ENCODE measurements at places on chromosomes 3 and 15.

GRCh38 chr3:149999421-149999820, 28.7 kb upstream of the PFN2 start:
- no peak for DNase-seq

DNA sequence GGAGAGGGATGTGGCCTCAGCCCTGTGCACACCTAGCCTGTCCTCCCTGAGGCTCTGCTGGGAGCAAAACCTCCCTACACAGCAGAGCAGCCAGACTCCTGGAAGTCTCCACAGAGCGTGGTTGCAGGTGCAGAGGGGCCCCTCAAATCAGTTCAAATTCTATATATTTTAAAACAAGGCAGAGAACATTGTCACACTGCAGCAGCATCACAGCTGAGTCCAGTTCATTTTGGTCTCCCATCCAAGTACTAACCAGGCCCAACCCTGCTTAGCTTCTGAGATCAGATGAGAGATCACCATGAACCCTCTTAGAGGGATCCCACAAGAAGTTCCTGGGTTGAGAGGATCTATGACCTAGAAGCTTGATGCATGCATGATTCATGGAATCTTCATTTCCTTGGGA, 331.0 kb upstream of the RGMA start:
- no peak for DNase-seq

- peak; percentile 26 for DNase-seq
Observed at GRCh38 chr3:36868614-36869436, 76.0 kb downstream of the TRANK1 start.

GRCh38 chr3:17672506-17672905, 69.9 kb downstream of the TBC1D5 start:
- DNase-seq, result no peak

DNA sequence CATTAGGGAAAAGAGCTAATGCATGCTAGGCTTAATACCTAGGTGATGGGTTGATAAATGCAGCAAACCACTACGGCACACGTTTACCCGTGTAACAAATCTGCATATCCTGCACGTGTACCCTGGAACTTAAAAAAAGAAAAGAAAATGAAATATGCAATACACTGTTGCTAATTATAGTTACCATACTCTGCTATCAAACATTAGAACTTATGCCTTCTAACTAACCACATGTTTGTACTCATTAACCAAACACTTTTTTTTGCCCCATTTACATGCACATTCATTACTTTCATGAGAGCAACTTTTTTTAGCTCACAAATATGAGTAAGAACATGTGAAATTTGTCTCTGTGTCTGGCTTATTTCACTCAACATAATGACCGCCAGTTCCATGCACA, 253.1 kb downstream of the CGGBP1 start:
- DNase-seq, result no peak

- DNase-seq, result no peak
Observed at GRCh38 chr3:95407709-95408463, 1345.0 kb downstream of the NSUN3 start.

- DNase-seq, result no peak
Observed at GRCh38 chr3:4950351-4950784, 28.9 kb upstream of the BHLHE40 start.

- no peak for DNase-seq
Observed at GRCh38 chr3:69842789-69843188, 103.5 kb downstream of the MITF start.

DNA sequence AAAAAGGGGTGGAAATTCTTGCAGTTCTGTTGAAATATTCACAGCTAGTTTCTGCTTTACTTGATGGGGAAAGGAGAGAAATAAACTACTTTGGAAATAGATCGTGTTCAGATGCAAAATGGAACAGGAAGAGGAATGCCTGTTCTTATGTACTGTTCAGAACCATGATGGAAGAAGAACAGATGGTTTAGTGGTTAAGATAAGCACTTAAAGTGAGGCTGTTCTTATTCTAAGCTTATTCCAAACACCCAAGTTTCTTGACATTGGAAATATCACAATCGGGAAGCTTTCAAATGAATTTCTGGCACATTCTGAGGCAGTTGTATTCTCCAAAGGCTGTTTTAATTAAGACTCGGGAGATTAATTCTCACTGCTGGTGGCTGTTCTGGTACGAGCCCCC, 228.5 kb downstream of the LSAMP start:
- DNase-seq, result no peak

DNA sequence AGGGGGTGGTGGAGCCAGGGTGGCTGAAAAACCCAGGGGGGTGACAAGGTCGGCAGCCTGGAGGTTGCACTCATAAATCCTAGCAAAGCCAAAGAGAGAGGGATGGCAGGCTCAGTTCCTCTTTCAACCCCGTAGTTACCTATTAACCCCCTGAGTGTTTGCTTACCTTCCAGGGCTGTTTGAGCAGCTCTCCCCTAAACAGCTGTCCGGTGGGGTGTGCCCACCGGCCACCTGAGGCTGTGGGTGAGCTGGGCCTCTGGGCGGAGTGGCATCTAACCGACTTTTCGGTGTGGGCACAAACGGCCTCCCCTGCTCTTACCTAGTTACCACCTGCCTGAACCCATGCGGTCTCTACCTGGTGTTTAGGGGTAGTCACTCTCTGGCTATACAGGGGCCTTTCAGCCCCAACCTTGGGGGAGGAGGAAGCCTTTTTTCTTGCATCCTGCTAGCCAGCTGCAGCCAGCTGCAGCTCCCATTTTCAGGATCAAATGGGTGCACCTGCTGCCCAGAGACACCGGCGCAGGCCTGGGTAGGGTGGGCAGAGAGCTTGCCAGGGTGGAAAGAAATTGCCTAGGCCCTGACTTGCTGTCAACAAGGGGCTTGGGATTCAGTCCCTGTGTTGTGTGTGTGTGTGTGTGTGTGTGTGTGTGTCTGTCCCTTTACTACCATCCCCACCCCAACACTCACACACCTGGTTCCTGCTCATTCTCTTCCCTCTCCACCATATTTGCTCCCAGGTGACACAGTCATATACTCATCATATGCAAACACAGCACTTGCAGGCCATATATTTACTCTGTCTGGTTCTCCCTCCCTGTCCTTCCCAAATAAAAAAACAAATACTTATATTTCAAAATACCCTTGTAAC, 3.7 kb downstream of the DLL4 start:
- DNase-seq, result no peak

- no peak for DNase-seq
Observed at GRCh38 chr3:42080453-42080872, 10.7 kb upstream of the TRAK1 start.

- DNase-seq, result no peak
Observed at GRCh38 chr3:177598097-177598833, 401.0 kb upstream of the TBL1XR1 start.

- no peak for DNase-seq
Observed at GRCh38 chr3:62525281-62525680, 151.9 kb upstream of the FEZF2 start.

GRCh38 chr3:32734756-32735155, 49.8 kb downstream of the CNOT10 start:
- DNase-seq, result no peak

- DNase-seq, result no peak
Observed at GRCh38 chr15:68994149-68994548, 20.3 kb upstream of the NOX5 start.

DNA sequence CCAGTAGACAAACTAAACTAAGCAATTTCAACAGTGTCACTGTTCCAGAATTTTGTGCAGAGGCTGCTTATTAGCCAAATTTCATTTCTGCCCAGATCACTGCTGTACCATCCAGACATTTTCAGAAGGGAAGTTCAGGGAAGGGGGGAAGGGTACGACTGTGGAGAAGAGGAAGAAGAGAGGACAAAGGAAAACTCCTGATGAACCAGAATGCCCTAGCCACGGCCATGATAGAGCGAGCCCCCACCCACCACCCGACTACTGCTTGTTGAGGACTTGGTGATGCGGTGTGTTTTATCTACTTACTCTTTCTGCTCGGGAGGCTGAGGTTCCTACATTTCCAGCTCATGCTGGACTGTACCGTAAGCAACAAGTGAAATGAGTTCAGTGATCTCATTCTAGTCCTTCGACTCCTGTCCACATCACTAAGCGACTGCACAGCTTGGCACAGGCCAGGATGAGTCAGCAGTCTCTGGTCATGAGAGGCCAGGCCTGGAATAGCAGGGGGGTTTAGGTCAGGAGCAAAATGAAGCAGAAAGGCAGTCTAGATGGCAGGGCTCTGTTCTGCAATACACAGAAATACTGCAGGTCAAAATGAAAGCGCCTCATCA, 330.8 kb downstream of the TIGIT start:
- peak; percentile 89 for DNase-seq

GRCh38 chr15:72908713-72909112, 125.2 kb upstream of the ADPGK start:
- no peak for DNase-seq

DNA sequence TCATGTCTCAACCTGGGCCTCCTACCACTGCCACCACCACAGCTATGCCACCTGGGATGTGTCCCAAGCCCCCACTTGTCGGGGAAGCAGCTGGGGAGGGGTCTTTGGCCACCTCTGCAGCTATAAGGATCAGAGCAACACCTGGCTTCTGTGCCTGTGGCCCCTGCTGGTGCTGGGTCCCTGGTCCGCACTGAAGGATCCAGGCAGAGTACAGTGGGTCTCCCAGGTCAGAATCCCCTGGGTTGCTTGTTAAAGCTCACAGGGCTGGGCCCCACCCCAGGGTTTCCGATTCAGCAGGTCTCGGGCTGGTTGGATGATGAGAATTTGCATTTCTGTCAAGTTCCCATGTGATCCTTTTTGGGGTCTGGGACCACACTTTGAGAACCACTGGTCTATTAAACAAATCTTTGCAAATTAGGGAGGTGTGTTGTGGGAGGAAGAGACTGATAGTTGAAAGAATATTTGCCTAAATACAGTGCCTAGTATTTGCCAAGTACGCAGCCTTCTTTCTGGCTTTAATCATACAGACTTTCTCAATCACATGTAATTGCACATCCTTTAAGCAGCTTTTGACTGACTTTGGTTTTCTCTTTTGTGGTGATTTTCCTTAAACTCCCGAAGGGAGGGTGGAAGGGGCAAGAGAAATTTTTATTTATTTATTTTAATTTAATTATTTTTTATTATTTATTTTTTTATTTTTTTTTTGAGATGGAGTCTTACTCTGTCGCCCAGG, 127.3 kb downstream of the IGF1R start:
- DNase-seq, result no peak

- DNase-seq, result no peak
Observed at GRCh38 chr15:67884514-67885174, 44.8 kb upstream of the RNU6-1 start.

- DNase-seq, result no peak
Observed at GRCh38 chr3:127480196-127480954, 110.2 kb downstream of the TPRA1 start.

- no peak for DNase-seq
Observed at GRCh38 chr3:17030956-17031652, 146.3 kb downstream of the PLCL2 start.

DNA sequence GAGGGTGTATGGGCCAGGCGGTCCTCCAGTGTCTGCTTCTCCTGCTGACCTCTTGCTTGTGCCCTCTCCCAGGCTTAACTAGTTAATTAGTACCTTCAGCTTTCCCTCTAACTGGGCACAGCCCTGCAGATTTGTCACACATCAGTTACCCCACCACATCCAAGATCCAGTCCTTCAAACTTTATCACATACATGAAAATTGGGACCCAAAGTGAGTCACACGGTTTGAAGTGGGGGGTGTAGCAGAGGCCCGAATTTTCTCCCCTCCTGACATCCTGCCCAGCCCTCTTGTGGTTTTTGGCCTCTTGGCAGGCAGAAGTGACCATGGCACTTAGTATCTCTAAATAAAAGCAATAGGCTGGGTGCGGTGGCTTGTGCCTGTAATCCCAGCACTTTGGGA, 3.9 kb downstream of the MAPKAPK3 start:
- DNase-seq, result no peak

DNA sequence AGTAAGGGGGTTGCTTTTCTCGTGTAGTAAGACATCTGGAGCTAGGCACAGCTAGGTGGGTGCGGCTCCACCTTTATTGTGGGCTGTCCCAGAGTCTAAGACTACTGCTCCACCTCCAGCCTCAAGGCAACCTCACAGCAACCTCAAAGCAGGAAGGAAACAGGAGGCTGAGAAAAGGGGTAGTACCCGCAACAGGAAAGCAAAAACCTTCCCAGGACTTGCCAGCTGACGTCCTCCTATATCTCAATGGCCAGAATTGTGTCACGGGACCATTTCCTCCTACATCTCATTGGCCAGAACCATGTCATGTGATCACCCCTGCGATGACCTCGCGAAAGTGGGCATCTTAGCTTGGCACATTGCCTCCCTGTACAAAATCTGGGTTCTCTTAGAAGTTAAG, 4.3 kb upstream of the GPR160 start:
- DNase-seq, result no peak

GRCh38 chr15:25670025-25670554, 193.0 kb downstream of the ATP10A start:
- DNase-seq, result no peak

GRCh38 chr3:70138606-70139005, 139.1 kb downstream of the SAMMSON start:
- DNase-seq, result no peak

DNA sequence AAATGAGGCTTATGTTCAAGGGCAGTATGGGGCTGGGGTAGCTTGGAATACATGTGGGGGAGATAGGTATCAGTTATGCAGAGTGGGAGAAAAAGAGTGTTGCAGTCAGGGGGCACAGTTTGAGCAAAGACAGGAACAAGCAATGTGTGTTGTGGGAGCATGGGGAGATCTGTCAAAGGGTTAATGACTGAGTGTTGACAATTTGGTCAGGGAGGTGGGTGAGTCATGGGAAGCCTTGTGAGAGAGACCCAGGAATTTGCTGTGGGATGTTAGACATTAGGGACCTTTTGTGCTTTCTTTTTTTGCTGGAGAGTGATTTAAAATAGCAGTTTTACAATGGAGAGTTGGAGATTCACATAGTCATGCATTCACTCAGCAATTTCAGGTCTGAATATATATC, 221.6 kb upstream of the NR2E3 start:
- no peak for DNase-seq

DNA sequence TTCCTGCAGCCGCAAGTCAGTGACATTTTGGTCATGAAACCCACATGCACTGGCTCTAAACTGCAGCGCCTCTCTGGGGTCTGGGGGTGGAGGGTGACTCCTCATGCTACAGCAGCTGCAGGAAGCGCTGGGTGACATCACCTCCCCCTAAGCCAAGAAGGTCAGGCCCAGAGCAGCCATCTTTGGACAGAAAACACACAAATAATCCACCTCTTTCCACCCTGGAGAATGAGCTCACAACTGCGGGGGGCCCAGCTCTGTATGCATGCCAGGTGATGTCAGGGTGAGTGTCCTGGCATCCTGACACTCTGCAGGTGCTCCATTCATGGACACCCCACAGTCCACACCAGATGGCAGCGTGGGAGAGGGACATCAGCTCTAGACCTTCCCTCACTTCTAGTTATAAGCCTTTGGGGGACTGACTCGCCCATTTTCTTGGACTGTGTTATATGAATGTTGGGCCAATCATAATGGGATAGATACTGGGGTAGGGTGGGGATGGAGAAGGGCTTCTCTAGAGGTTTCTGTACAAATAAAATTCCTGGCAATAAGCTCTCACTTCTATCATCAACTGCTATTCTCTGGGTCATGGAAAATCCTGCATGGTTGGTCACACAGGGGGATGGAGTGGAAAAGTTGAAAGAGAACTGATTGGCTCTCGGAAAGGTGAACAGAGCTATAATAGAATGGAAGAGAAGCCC, 70.7 kb upstream of the THBS1 start:
- DNase-seq, result no peak

All from pulmonary artery endothelial cell (primary cell).